ENCODE measurements at places on chromosomes 1 and 21. TPM values are rescaled to one million over a fixed set of nuclear protein-coding genes. Genes with fewer than 3 reads are reported as not detected.

SPRR1B gene
- total RNA-seq: 15.3 TPM

CALML6 gene
- 0.43 TPM for total RNA-seq

B3GALT5 gene
- not detected for total RNA-seq

CNST gene
- total RNA-seq: 10.2 TPM

LCE2A gene
- not detected for total RNA-seq

ZNHIT6 gene
- total RNA-seq: 6.0 TPM

ETV3L gene
- total RNA-seq: not detected

FCRL2 gene
- total RNA-seq: not detected

IFNAR1 gene
- 10.1 TPM for total RNA-seq

CAPZB gene
- total RNA-seq: 66.7 TPM

DTL gene
- 3.0 TPM for total RNA-seq

HSD3B2 gene
- not detected for total RNA-seq

OR4F16 gene
- not detected for total RNA-seq

HSD11B1 gene
- total RNA-seq: 49.6 TPM

RBM11 gene
- 1.3 TPM for total RNA-seq

ZFYVE9 gene
- 44.3 TPM for total RNA-seq

DMRTA2 gene
- 10.1 TPM for total RNA-seq

NOS1AP gene
- not detected for total RNA-seq

DONSON gene
- 4.0 TPM for total RNA-seq

KRTAP21-2 gene
- not detected for total RNA-seq

CASZ1 gene
- 19.8 TPM for total RNA-seq

ASTN1 gene
- total RNA-seq: under 0.01 TPM

ACKR1 gene
- not detected for total RNA-seq

PROK1 gene
- not detected for total RNA-seq

MCM3AP gene
- total RNA-seq: 64.4 TPM

NBPF10 gene
- total RNA-seq: 1.3 TPM

HTR6 gene
- not detected for total RNA-seq

PADI4 gene
- total RNA-seq: 0.21 TPM

ATP6V0B gene
- 187 TPM for total RNA-seq

MYBPHL gene
- not detected for total RNA-seq

FAM177B gene
- not detected for total RNA-seq

LRIG2 gene
- total RNA-seq: 10.0 TPM

SH2D5 gene
- total RNA-seq: 31.5 TPM

RGS8 gene
- total RNA-seq: not detected

ATP6V1G3 gene
- total RNA-seq: not detected

S100A14 gene
- total RNA-seq: 685 TPM

KLHDC9 gene
- 1.9 TPM for total RNA-seq

ABCD3 gene
- total RNA-seq: 27.2 TPM

GJC2 gene
- total RNA-seq: 1.7 TPM

ZBTB8B gene
- total RNA-seq: not detected

MATN1 gene
- total RNA-seq: not detected

FCRL1 gene
- total RNA-seq: not detected

FMOD gene
- total RNA-seq: not detected

LDLRAD2 gene
- not detected for total RNA-seq
